ENCODE measurements at places on chromosomes 13 and 19.

DNA sequence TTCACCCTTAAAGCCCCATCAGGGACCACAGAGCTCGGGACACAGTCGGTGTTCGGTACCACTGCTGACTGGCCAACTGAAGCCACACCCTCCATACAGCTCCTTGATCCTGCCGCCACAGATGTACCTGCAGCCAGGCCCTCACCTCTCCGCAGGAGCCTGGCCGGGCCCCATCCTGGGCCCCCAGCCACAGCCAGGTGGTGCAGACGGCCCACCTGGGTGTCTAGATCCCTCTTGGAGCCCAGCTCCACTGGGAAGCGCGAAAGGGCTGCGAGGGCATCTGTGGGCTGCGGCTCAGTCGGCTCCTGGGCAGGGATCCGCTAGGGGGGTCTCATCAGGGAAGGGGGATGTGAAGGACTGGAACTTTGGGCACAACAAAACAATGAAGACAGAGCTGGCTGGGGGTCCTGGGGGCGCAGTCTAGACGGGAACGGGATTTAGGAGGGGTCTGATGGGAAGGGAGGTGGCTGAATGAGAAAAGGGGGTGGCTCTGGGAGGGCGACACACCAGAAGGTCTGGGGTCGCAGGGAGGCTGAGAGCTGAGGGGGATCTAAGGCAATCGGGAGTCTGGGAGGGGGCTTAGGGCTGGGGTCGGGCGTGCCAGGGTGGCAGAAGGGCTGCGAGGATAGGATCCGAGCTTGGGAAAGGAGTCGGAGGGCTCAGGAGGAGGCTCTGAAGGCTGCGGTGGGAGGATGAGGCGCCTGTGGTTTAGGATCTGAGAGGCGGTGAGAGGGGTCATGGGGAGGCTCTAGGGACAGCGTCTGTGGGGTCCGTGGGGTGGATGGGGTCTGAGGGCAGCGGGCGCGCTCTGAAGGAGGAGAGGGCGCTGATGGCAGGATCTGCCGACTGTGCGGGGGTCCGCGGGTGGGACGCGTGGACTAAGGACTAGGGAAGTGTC lies 15.8 kb downstream of the PRODH2 start:
- no peak for DNase-seq

- DNase-seq, result peak; percentile 70
These were observed 1.1 kb downstream of the ISYNA1 start for GRCh38 chr19:18436671-18437490.

- DNase-seq, result peak; percentile 69
These were observed at the start of gene DENND1C for GRCh38 chr19:6481541-6482342. DENND1C (minus strand) TSS chr19:6481787; CDS start chr19:6481695, 92 bp downstream.

GRCh38 chr13:97384371-97384770 lies 49.6 kb upstream of the RAP2A start:
- no peak for DNase-seq

- DNase-seq, result no peak
These were observed 23.7 kb downstream of the KLF5 start for GRCh38 chr13:73082471-73082870.

DNA sequence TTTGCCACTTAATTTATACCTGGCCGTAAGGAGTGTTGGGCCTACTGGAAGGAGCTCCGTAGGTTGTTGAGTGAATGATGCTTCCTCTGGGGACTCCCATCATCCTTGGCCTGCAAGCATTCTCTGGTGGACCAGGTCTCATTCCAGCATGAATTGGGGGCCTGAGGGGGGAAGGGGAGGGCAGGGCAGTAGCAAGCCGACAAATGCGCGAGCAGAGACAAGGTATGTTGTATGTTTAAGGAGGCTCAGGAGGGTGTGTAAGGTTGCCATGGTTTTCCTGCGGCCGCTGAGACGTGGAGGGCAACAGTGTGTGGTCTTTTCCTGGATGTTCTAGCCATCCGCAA lies 749 bp downstream of the ZNF264 start:
- DNase-seq, result no peak

DNA sequence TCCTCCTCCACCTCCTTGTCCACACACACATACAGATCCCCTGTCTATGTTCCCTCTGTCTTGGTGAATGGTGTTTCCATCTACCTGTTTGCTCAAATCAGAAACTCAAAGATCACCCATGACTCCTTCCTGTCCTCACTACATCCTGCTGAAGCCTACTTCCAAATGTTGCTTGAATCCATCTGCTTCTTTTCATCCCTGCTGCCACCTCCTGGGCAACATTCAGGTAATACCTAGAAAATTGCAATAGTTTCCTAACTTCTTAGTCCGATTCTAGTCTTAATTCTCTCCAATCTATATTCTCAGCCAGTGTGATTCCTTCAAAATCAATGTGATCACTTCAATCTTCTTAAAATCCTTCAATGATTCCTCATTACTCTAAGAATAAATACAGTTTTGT lies 155.5 kb upstream of the STARD13 start:
- no peak for DNase-seq

GRCh38 chr19:7554990-7555864 lies 19.7 kb downstream of the PNPLA6 start:
- no peak for DNase-seq

- no peak for DNase-seq
These were observed 890.1 kb upstream of the PCDH20 start for GRCh38 chr13:62305756-62306155.

- peak; percentile 44 for DNase-seq
These were observed at the start of gene ZNF154 for GRCh38 chr19:57708641-57709361. ZNF154 (minus strand) TSS chr19:57709204; CDS start chr19:57708971, 233 bp downstream.

DNA sequence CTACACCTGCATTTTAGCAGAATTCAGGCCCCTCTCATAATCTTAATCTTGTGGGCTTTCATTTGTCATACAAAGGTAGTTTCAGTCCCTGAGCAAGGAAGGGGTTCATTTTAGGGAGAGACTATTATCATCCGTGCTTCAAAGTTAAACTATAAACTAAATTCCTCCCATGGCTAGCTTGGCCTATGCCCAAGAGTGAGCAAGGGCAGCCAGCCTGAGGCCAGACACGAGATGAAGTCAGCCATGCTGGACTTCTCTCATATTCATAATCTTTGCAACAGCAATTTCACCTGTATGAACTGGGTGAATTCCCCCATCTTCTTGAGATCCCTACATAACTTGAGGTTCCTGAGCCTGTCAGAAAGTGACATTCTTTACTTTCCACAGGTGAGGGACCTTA lies 13.0 kb downstream of the ERICH4 start:
- no peak for DNase-seq

GRCh38 chr13:30170569-30170968 lies 136.8 kb downstream of the KATNAL1 start:
- no peak for DNase-seq

DNA sequence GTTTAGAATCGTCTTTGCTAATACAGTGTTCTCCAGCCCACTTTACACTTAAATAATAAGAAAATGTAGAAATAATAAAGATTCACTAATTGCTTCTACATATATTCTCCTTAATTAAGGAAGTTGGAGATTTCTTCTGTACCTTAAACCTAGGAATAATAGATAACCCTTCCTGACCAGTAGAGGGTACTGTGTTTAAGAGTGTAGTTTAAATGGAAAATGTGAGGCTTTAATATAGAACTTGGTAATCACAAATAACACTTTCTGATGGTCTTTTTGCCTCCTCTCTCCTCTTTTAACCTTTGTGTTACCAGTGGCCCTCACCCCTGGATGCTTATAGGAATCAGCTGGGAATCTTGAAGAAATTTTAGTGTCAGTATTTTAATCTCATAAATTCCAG lies 20.7 kb downstream of the POMP start:
- no peak for DNase-seq

GRCh38 chr19:5352229-5352763 lies 11.7 kb upstream of the PTPRS start:
- no peak for DNase-seq

- DNase-seq, result no peak
These were observed 201.5 kb downstream of the MYO16 start for GRCh38 chr13:108830916-108831315.

DNA sequence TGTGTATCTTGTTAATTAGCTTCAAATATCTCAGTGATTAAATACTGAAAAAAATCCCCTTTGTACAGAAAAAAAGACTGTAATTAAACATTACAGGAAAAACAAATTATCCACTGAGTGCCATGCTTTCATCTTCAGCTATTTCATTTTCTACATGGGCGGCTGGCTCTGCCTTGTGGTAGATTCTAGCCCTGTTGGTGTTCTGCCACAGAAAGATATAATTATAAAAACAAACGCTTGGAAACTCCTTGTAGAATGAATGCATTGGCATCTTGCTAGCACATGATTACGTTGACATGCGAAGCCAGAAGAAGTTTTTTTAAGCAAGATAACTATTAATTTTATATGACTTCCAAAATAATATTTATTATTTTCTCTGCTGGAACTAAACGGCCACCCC lies 496.8 kb downstream of the MYO16 start:
- no peak for DNase-seq

- no peak for DNase-seq
These were observed 63.4 kb downstream of the SMARCA4 start for GRCh38 chr19:11024259-11024658.

DNA sequence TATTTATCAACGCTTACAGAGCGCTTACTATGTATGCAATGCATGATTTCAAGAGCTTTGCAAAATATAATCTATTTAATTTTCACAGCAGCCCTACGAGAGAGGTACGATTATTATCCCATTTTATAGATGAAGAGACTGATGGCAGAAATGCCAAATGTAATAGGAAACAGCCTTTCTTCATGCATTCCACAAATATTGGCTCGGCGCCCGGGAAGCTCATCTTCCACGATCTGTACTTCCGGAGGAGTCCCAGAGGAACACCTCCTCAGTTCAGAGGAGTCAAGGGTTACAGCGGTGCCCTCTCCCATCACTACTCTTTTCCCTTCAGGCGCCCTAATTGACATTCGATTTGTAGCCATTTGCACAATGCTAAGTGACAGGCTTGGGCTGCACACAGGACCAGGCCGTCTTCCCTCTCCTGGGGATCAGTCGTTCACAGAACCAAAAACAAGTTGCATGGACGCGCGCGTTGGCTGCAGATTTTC lies 1.1 kb upstream of the ARHGAP35 start:
- no peak for DNase-seq

- DNase-seq, result no peak
These were observed 2.4 kb downstream of the KANK2 start for GRCh38 chr19:11194656-11195558.

DNA sequence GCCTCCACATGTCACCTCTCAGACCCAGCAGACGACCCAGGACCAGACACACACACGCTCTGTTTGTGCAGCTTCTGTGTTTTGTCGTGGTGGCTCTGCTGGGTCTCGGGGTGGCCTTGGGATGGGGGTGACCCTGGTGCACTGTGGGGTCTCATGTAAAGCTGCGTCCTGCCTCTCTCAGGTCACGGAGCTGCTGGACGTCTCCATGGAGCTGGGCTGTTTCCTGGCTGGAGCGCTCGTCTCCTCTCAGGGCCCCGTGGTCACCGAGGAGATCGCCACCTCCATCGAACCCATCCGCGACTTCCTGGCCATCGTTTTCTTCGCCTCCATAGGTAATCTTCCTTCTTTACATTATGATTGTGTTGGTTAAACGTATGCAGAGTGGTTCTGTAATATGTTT lies 45.4 kb upstream of the TFDP1 start:
- DNase-seq, result no peak

- DNase-seq, result no peak
These were observed 20.1 kb upstream of the SLC39A3 start for GRCh38 chr19:2759965-2760364.

DNA sequence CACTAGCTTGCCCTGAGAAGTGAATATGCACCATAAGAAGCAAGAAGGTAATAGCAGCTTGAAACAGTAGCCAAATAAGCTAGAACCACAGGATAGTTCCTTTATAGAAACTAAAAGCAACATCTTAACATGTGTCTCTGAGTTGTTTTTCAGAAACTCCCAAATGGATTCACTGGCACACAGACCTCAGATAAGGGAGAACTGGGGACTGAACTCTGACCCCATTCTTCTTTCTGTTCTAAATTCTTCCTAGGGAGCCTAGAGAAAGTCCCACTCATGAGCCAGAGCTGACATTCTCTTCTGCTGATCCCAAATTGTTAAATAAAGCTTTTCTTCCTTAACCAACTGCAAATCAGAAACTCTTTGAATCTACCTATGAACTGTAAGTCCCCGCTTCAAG lies 146.1 kb downstream of the PCDH9 start:
- no peak for DNase-seq

- no peak for DNase-seq
These were observed 6.5 kb downstream of the R3HDM4 start for GRCh38 chr19:906480-906879.

- DNase-seq, result peak; percentile 86
These were observed 37.6 kb upstream of the NANOS3 start for GRCh38 chr19:13839130-13839937.

DNA sequence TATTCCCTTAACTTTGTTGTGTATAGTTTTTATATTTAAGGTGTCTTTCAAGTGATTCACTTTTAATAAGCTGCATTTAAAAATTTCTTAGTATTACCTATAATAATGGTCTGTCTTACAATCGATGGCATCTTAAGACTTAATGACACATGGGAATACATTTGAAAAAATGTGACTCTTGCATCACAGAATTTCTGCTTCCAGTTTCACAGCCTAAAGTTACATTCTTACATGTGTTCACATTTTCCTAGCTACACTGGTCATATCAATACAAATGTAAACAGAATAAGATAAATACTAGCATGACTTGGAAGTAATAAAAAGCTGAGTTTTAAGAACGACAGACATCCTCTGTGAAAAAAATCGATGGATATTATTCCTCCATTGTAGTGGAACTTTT lies 1597.1 kb upstream of the MIR17HG start:
- DNase-seq, result no peak

DNA sequence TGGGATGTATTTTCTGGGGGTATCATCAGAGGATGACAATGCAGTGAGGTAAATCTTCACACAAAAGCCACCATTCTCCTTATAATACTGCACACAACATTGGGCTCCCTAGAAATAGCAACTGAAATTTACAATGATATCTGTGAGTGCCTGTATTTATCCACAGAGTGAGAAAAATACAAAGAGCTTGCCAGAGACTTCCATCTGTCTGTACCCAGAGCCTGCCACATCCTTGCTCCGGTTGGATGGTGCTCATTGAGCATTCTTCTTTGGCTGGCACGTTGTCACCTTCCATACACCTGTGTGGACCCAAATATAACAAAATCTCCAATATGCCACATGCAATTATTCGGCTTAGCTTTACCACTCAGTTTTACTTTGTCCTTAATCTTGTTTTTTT lies 189.5 kb upstream of the UFM1 start:
- DNase-seq, result no peak

- no peak for DNase-seq
These were observed 1.0 kb downstream of the MBOAT7 start for GRCh38 chr19:54188215-54188871.

DNA sequence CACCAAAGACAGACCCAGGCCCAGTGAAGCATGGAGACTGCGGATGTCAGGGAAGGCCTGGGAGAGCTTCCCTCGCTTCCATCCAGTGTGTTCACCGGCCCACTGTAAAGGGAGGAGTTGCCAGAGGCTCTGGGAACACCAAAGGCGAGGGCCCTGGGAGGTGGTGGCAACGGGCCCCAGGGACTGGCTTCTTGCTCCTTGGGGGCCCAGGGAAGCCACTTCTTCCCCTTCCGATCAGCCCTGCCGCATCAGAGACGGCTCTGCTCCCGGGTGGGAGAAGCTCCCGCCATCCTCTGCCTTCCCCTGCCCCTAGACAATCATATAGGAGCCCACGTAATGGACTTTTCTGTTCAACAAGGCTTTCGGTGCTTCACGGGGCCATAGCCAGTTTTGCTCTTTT lies 83.4 kb upstream of the GPR183 start:
- no peak for DNase-seq

All from activated naive CD4-positive, alpha-beta T cell treated with anti-CD3 and anti-CD28 coated beads, Interleukin-2, amount 50 U/mL, for 16 hours (primary cell).